ENCODE measurements at places on chromosomes 4 and X. TPM values are rescaled to one million over a fixed set of nuclear protein-coding genes. Genes with fewer than 3 reads are reported as not detected.
A peak's percentile ranks its signal among the peaks of the same experiment; 100 is the strongest.

DNA sequence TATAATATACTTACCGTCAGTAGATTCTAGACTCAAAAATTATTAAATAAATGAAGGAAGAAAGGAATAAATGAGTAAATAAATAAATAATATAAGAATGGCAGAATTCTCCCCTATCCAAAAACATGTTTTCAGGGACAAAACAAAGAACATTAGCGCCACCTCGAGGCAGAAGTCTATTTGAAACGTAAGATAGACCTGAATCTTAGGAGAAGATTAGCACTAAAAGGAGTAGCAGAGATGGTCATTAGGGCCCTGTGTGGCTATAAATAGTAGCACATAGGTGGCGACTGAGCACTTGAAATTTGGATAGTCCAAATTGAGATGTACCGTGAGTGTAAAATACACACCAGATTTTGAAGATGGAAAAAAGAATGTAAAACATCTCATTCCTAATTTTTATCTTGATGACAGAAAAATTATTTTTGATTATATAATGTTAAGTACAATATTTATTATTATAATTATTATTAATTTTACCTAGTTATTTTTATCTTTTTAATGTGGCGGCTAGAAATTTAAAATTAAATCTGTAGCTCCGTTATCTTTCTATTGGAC lies 24.3 kb upstream of the SRD5A3 start:
- DNase-seq, result peak; percentile 91
- H3K4me1 ChIP-seq, result peaks cover 14% of the 10 kb centered on the region
- no peaks in the 10 kb centered on the region for H3K36me3 ChIP-seq
- no peaks in the 10 kb centered on the region for H3K27me3 ChIP-seq
- H3K27ac ChIP-seq, result no peak overlapping the region

- no peaks in the 10 kb centered on the region for H3K4me1 ChIP-seq
- H3K36me3 ChIP-seq, result no peaks in the 10 kb centered on the region
- H3K27ac ChIP-seq, result no peak overlapping the region
- H3K4me3 ChIP-seq, result no peak overlapping the region
- peak; percentile 58 for DNase-seq
These were observed 47.0 kb upstream of the MID1IP1 start for GRCh38 chrX:38754102-38754790.

DNA sequence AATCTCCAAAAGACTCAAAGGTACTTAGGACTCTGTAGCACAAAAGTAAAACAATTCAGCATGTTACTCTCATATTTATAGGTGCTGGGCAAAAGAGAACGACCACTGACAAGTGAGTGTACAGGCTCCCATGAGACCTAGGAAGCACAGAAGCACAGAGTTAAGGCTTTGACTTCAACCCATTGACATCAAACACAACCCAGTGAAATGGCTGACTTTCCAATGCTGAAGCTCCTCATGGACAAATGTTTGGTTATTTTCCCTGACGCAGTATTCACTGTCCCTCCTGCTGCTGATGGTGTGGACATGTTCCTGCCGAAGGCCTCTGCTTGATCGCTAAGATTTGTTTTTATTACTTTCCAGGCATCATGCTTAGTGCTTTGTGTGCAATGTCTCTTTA lies 148.7 kb downstream of the TSPAN5 start:
- H3K4me3 ChIP-seq, result no peak overlapping the region
- no peak for DNase-seq
- peaks cover 3% of the 10 kb centered on the region for H3K4me1 ChIP-seq
- no peaks in the 10 kb centered on the region for H3K27me3 ChIP-seq
- H3K27ac ChIP-seq, result no peak overlapping the region

GRCh38 chr4:6987588-6987961 lies 55.6 kb upstream of the TADA2B start:
- H3K27me3 ChIP-seq, result no peaks in the 10 kb centered on the region
- peaks cover 47% of the 10 kb centered on the region for H3K4me1 ChIP-seq

DNA sequence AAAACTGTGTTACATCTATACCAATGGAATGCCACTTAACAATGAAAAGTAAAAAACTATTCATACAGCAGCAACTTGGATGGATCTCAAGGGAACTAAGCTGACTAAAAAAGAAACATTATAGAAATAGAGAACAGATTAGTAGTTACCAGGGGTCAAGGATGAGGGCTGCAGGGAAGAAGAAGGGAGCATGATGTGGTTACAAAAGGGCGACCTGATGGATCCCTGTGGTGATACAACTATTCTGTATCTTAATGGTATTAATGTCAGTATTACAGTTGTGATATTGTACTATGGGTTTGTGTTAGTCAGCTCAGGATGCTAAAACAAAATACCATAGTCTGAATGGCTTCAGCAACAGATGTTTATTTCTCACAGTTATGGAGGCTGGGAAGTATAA lies 190.7 kb downstream of the ZNF674 start:
- DNase-seq, result no peak
- H3K4me3 ChIP-seq, result no peak overlapping the region
- H3K4me1 ChIP-seq, result no peaks in the 10 kb centered on the region
- no peak overlapping the region for H3K27ac ChIP-seq
- H3K36me3 ChIP-seq, result no peaks in the 10 kb centered on the region
- H3K27me3 ChIP-seq, result peaks cover 59% of the 10 kb centered on the region

DNA sequence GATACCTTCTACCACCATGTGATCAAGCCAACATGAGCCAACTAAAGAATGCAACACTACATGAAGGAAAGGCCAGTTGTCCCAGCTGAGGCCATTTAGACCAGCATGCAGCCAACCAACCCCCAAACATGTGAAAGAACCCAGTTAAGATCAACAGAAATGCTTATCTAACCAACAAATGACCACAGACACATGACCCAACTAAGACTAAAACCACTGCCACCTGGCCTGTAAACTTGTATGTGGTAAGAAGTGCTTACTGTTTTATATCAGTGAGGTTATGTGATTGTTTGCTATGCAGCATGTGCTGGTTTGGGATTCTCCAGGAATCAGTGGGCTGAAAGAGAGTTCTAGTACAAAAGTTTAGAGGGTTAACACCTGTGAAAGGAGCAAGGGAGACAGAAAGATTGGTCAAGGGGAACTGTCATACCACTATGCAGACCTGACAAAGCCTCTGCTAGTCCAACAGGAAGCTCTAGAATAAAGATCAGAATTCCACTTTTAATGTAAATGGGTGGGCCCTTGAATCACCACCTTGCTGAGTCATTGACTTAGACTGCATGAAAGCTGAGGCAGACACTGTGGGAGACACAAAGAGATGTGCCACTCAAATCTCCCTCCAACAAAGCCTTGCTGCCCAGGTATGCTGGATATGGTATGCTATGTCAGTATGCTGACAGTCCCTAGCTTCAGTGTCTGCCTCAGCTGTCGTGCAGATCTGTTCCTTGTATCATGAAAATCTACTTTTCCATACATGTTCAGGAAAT lies 6.1 kb upstream of the SH3D19 start:
- H3K4me1 ChIP-seq, result peaks cover 20% of the 10 kb centered on the region
- H3K36me3 ChIP-seq, result no peaks in the 10 kb centered on the region
- peak; percentile 23 for DNase-seq
- H3K27ac ChIP-seq, result no peak overlapping the region
- no peaks in the 10 kb centered on the region for H3K27me3 ChIP-seq

DNA sequence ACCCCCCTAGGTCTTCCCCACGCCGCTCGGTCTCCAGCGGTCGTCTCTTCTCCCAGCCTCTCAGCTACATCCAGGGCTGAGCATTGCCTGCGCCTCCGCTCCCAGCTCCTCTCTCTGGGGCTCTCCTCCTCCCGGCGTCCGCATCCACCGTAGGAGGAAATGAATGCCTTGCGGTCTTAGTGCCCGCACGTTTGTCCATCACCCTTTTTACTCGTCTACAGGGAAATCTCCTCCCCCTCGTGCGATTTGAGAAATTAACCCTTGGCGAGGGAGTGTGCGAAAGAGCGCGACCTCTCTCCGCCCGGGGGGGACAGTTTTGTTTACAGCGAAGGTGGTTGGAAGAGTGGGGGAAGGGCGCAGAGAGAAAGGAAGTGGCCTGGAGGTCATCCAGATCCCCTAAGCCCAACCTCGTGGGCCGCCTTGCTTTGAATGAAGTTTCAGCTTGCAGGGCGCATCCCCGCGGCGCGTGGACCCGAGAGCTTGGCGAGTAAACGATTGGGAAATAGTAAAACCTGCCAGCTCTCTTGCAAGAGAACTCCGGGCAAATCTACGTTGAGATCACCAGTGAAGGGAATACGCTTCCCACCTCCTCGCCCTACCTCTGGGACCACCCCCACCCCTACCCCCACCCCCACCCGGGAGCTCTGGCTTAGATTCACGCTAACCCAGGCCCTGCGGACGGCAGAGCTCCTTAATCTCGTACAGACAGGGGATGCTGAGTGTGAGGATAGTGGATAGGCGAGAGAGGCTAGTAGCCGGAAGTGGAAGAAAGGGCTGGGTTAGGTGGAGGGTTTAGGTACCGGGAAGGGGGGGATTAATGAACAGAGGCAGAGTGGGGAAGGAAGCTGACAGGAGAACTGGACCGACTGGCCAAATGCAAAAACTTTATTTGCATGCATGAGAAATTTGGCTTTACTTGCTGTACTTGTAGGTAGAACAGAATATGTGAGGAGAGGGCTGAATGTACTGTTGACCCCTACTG lies at the start of gene ELOVL6:
TSS of gene ELOVL6 (minus strand) at position 181 of the 982 bp plus-strand sequence. CDS start 280 bp downstream, outside the sequence.
- H3K4me3 ChIP-seq, result peak within 1 kb of the TSS; percentile 86
- H3K36me3 ChIP-seq, result peaks cover 4% of the 10 kb centered on the region
- H3K27ac ChIP-seq, result peak within 1 kb of the TSS; percentile 18
- no peaks in the 10 kb centered on the region for H3K27me3 ChIP-seq
- DNase-seq, result peak; percentile 93
- H3K4me1 ChIP-seq, result peaks cover 16% of the 10 kb centered on the region

DNA sequence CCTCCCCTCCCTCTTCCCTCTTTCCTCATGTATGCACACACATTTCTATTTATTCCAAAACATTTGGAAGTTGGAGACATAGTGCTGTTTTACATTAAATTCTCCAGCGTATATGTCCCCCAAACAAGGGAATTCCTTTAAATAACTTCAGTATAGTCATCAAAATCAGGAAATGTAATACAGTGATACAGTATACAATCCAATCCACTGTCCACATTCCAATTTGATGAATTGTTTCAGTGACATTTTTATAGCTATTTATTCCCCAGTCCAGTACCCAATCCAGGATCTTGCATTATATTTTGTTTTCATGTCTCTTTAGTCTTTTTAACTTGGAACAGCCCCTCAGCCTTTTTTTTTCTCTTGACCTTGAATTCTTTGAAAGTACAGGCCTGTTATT lies 233.0 kb downstream of the DKK2 start:
- H3K4me1 ChIP-seq, result no peaks in the 10 kb centered on the region
- H3K27me3 ChIP-seq, result no peaks in the 10 kb centered on the region
- DNase-seq, result no peak
- H3K4me3 ChIP-seq, result no peak overlapping the region

DNA sequence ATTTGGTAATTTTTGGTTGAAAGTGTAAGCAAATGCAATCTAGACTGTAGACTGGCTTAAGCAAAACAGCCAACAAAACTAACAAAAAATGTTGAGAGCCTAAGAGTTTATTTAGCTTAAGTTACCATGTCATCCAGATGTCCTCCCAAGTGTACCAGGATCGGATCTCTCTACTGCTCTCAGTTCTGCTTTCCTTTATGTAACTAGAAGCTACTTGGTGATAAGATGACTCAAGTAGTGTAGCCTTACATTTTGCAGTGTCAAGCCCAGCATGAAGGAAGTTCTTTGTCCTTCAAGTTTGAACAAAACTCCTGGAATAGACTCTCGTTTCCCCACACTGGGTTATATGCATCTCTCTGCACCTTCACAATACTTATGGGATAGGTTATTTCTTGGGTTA lies 1500.0 kb downstream of the STIM2 start:
- H3K27ac ChIP-seq, result no peak overlapping the region
- H3K4me1 ChIP-seq, result no peaks in the 10 kb centered on the region
- no peaks in the 10 kb centered on the region for H3K27me3 ChIP-seq

GRCh38 chr4:61195101-61195500 lies 5.0 kb upstream of the ADGRL3 start:
- no peak overlapping the region for H3K4me3 ChIP-seq
- no peaks in the 10 kb centered on the region for H3K36me3 ChIP-seq
- no peak overlapping the region for H3K27ac ChIP-seq
- no peaks in the 10 kb centered on the region for H3K4me1 ChIP-seq
- H3K27me3 ChIP-seq, result no peaks in the 10 kb centered on the region

DNA sequence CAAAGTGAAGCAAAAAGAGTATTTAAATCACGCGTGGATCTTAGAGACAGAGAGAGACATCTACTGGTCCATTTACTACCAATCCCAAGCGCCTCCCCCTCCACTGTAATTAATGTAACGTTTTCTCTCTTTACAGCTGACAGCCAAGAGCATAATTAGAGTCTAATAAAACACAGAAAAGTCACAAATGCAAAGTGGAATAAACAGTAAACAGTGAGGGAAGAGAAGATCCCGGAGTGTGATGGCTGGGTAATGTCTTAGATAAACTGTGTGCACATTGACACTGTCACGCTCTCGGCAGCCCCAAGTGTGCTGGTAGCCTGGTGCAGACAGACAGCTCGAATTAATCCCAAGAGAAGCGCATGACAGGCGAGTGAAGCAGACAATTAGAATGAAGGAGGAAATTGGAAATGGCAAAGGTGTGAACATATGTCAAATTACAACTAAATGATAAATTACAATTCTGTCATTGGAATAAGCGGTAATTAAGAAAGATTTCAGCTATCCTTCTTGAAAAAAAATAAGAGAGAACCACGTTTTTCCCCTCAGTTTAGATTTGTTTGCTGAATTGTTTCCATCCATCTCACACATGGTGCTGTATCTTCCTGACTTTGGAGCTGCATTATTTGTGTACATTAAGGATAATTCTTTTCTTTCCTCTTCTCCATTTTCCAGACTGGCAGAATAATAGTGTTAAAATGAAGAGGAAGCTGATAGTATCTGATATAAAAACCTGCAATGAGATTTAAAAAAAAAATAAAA lies 100.1 kb downstream of the CXXC4 start:
- no peak overlapping the region for H3K4me3 ChIP-seq
- no peak for DNase-seq
- no peaks in the 10 kb centered on the region for H3K27me3 ChIP-seq
- no peak overlapping the region for H3K27ac ChIP-seq
- peaks cover 15% of the 10 kb centered on the region for H3K4me1 ChIP-seq
- H3K36me3 ChIP-seq, result no peaks in the 10 kb centered on the region

- no peak overlapping the region for H3K4me3 ChIP-seq
- no peak for DNase-seq
- H3K36me3 ChIP-seq, result no peaks in the 10 kb centered on the region
- no peaks in the 10 kb centered on the region for H3K27me3 ChIP-seq
These were observed 157.0 kb downstream of the PCDH18 start for GRCh38 chr4:137375111-137375850.

DNA sequence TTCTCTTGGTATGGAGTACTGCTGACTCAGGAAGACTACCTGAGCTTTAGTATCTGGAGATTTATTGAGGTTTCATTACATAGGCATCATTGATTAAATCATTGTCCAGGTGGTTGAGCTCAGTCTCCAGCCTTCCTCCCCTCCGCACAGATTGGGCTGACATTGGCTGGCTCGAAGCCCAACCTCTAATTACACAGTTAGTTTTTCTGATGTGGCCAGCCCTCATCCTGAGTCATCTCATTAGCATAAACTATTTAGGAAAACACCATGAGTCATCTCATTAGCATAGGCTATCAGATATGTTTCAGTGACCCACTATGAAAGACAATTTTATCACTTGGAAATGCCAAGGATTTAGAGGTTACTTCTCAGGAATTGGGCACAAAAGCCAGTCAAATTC lies 93.9 kb upstream of the ANKRD50 start:
- no peaks in the 10 kb centered on the region for H3K4me1 ChIP-seq
- no peak overlapping the region for H3K27ac ChIP-seq
- H3K36me3 ChIP-seq, result peaks cover 3% of the 10 kb centered on the region
- no peak for DNase-seq
- no peaks in the 10 kb centered on the region for H3K27me3 ChIP-seq

Gene LEF1
- total RNA-seq, result 3.0 TPM

Gene L1CAM
- total RNA-seq, result 41.0 TPM

Gene MAGEB17
- not detected for total RNA-seq

Gene TMEM35A
- not detected for total RNA-seq

Gene MAMLD1
- 1.7 TPM for total RNA-seq

Gene CXorf38
- total RNA-seq, result 21.9 TPM

Gene MAGEC3
- not detected for total RNA-seq

Gene ASMT
- not detected for total RNA-seq

Gene SMARCA5
- total RNA-seq, result 47.2 TPM

Measured in MCF 10A (cell line).